ENCODE measurements at places on chromosomes 1 and 21.

- no peak for DNase-seq
Measured at GRCh38 chr1:109669246-109669948, 1.5 kb downstream of the GSTM2 start.

GRCh38 chr1:16022393-16022792 lies 557 bp downstream of the CLCNKA start:
- DNase-seq, result no peak

GRCh38 chr1:206496131-206496793 lies 11.1 kb upstream of the RASSF5 start:
- peak; percentile 59 for DNase-seq

GRCh38 chr1:165073185-165074007 lies 283.1 kb downstream of the LMX1A start:
- DNase-seq, result peak; percentile 32

All from NCI-H2029 (cell line).